ENCODE measurements at places on chromosomes 11 and 22.

DNA sequence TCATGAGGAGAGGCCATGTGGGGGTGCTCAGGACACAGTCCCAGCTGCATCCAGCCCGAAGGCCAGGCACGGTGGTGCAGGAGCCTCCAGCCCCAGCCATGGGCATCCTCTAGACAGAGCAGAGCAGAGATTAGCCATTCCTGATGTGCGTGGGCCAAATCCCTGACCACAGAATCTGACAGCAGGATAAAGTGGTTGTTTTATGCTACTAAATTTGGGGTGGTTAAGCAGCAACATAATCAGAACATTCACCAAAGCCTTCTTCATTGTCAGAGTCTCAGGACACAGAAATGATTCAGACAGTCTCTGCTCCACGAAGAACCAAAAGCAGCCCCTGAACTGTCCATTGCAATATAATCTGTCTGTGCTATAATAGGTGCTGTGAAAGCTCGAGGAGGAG lies 19.7 kb downstream of the RASD2 start:
- no peak for DNase-seq

DNA sequence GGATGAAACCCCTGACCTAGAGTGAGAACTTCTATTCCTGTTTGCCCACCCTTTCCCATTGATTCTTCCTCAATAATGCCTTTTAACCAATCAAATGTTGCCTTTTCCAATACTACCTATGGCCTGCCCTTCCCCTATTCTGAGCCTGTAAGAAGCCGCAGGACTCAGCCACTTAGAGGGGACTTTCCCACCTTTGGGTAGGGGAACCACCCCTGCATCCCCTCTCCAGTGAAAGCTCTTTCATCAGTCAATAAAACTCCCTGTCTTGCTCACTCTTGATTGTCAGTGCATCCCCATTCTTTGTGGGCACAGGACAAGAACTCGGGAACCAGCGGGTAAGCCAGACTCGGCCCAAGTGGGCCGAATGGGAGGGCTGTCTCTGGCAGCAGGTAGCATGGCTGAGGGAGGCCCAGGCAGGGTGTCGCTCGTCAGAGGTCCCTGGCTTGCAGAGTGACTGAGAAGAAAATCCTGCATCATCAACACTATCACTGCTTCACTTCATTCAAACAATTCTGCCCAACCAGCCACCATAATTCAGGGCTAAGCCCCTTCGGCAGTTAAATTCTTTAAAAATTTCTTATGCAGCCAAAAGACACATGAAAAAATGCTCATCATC lies 30.4 kb downstream of the LDHAL6A start:
- DNase-seq = no peak

DNA sequence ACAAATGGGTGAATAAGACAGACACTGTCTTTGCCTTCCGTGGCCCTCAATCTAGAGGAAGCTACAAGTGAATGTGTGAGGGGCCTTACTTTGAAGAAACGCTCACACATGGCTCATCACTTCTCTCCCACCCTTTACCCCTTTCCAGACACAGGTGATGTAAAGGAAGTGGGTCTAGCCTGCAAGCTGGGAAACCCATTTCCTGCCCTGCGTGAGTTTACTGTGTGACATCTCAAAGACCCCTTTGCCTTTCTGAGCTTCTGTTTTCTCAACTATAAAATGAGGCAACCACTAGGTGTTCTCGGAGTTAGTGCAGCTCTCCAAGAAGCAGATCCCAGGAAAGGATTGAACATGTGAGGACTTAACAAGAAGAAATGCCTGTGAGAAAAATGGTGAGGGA lies 43.1 kb upstream of the LMO2 start:
- DNase-seq = no peak

- DNase-seq = no peak
Measured at GRCh38 chr11:127259102-127259501, 258.5 kb upstream of the KIRREL3 start.

GRCh38 chr11:70630816-70631623 lies 232.7 kb downstream of the CTTN start:
- DNase-seq = no peak

DNA sequence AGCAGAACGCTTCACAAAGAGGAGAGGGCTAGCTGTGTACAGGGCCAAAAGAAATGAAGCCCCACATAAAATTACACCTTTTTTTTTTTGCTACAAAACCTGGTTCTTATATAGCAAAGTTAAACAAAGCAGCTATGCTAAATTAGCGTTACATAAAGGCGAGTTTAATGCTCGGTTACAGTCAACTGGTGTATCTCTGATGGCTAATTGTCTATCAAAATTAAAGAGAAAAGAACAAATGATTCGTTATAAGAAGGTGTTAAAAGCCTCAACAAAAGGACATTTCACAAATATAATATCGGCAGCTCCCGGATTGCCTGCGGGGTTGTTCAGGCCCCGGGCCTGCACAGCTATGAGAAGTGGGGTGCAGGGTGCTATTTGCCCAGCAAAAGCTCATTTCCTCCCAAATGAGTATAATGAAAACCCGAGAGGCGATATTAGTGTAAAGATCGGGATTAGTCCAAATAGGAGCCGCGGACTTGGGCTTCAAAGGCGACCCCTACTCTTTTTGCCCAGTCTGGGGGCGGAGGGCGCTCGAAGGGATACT lies 13.3 kb upstream of the PAX6 start:
- no peak for DNase-seq

GRCh38 chr11:91608677-91609076 lies 615.9 kb upstream of the FAT3 start:
- DNase-seq = no peak

- no peak for DNase-seq
Measured at GRCh38 chr11:122248939-122249338, 132.9 kb upstream of the BLID start.

- no peak for DNase-seq
Measured at GRCh38 chr22:20151276-20151588, 377 bp upstream of the CCDC188 start.

DNA sequence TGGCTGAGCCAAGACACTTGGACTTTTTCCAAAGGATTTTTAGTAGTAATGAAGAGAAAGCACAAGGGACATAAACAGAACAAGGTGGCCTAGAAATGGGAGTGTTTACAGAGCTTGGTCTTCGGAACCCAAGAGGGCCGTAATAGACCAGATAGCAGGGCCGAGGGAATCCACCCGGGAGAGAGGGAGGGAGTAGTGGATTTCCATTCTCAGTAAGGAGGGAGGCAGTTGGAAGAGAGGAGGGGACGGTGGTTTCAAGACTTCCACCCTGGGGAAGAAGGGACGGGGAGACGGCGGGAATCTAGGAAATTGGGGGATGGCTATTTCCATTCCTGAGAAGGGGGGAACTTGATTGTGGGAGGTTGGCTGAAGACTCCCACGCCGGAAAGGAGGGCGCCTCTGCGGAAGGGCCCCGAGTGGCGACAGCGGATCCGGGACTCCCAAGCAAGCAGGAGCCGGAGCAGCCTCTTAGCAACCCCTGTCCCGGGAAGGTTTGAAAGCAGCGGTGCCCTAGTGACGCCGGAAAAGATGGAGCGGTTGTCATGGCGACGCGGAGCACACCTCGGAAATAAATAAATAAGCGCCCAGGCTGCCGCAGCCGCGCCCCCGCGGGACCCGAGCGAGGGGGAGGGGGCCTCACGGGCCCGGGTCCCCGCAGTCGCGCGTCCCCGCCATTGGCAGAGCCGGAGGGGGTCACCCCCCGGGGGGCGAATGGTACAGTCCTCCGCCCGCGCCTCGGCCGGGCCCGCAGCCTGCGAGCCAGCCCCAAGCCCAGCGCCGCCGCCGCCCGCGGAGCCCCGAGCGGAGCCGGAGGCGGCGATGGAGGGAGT lies 31.6 kb downstream of the EIF3F start:
- DNase-seq = no peak

- DNase-seq = no peak
Measured at GRCh38 chr11:124842305-124842704, 22.9 kb upstream of the ROBO3 start.

- DNase-seq = no peak
Measured at GRCh38 chr22:19477321-19478044, 1.5 kb downstream of the UFD1 start.

- DNase-seq = no peak
Measured at GRCh38 chr11:16924826-16925560, 89.2 kb downstream of the PLEKHA7 start.

- peak; percentile 37 for DNase-seq
Measured at GRCh38 chr11:117328375-117329010, 839 bp downstream of the CEP164 start.

DNA sequence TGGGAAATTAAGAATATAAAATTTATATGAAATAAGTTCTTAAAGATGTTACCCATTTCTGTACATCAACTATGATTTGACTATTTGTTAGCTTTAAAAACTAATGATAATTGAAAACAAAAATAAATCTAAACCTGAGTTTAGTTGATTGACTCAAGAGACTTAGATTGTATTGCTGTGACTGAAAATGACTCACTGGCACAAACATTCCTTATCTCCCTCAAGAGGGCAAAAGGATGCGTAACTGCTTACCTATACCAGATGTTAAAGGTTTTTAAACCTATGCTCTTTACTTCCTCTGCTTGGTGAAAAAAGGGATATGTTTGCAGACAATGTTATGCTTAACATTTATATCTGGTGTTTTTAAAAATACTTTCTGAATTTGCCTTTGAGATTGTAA lies 30.3 kb downstream of the ATM start:
- no peak for DNase-seq

GRCh38 chr22:17817511-17818065 lies 43.3 kb upstream of the BID start:
- no peak for DNase-seq

GRCh38 chr22:20053407-20054033 lies 26.5 kb upstream of the DGCR8 start:
- DNase-seq = no peak

DNA sequence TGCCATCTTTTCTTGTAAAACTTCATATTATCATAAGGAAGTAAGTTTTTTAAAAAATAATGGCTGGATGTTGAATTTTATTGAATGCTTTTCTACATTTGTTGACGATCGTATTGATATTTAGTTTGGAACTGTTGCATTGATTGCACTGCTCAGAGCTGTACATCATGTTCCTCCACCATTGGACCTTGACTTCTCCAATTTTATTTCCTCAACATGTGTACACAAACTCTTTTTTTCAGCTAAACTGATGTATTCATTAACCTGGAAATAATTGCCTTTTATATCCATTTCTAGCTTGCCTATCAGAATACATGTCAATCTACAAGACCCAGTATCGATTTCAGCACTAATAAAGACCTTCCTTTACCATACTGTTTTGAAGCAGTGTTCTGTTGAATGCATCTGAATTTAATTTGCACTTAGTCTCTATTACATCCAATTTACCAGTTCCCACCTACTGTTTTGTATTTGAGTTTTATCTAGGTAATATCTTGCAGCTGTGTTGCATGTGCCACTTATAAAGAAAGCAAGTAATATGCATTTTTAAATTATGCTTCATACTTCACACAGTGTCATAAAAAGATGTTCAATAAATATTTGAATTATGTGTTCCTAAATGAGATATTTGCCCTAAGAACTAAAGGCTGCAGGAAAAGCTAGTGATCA lies 5.5 kb downstream of the CEP57 start:
- no peak for DNase-seq

DNA sequence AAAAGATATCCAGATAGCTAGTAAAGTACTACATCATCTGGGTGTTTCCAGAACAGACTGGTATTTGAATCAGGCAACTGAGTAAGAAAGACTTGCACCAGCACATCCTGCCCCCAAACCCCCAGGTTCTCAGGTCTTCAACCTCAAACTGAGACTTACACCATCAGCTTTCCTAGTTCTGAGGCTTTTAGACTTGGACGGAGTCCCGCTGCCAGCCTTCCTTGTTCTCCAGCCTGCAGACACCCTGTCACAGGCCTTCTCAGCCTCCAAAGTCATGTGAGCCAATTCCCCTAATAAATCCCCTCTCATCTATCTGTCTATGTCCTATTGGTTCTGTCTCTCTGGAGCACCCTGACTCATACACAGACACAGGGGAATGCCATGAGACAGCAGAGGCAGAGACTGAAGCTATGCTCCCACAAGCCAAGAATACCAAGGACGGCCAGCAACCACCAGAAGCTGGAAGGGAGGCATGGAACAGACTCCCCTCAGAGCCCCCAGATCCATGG lies 10.9 kb downstream of the SMCO4 start:
- no peak for DNase-seq

GRCh38 chr22:40758390-40758789 lies 60.8 kb downstream of the SLC25A17 start:
- no peak for DNase-seq

GRCh38 chr22:45435544-45436139 lies 22.1 kb downstream of the RIBC2 start:
- peak; percentile 74 for DNase-seq

DNA sequence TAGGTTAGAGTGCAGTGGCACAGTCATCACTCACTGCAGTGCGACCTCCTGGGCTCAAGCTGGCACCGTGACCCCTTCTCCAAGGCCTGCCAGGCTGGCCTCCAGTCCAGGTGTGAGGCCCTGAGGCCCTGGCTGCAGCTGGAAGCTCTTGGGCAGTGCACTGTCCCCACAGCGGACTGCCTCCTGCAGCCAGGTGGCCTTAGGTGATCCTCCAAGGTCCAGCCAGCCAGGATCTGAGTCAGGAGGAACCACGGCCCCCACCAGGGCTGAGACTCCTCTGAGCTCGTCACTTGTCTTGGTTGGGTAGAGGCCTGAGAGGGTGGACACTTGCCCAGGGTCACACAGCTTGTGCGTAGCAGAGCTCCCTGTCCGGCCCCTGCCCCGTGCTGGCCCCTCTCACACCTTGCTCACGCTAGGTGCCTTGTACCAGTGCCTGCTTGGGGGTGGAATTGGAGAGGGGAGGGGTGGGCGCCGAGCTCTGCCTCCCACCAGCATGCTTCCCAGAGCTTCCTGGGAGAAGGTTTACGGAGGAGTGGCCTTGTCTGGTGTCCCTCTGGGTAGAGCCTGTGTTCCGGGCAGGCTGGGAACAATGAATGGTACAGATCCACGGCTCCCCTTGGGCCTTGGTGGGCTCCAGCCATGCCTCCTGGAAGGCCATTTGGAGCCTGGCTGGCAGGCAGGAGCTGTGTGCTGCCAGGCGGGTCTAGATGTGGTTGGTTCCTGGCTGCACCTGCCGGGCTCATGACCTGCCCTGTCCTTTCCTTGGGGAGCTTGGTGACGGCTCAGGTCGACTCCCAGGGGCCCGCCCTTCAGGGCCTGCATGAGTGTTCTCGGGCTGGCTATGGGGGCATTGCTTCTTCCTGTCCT lies 20.6 kb downstream of the KCNQ1 start:
- no peak for DNase-seq

- DNase-seq = no peak
Measured at GRCh38 chr22:23909296-23909898, 15.2 kb downstream of the MIF start.

DNA sequence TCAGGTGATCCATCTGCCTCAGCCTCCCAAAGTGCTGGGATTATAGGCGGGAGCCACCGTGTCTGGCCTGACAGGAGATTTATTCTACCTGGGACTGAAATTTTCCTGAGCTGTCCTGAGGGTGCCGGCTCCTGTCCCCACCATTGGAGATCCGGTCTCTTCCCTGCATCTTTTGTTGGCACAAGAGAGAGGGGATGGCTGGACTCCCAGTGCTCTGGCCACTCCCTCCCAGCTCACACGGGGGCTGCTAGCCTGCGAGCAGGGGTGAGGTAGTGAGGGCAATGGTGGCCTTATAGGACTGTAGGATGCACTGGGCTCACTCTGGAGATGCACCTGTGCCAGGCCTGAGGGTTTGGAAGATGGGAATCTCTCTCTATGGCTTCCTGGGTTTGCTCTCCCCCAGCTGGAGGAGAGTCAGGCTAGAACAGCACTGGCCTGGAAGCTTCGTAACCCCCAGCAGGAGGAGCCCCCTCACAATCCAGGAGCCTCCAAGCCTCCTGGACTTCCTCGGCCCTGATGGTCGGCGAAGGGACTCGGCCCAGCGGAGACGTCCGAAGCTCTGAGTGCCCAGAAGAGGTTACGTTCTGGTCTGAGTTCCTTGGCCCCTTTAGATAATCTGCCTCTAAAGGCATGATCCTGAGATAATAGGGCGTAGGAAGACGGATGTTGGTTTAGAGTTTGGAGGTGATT lies 106.4 kb downstream of the NECTIN1 start:
- DNase-seq = no peak

All from SW 1271 (cell line).